Activated CD8-positive, alpha-beta memory T cell treated with anti-CD3 and anti-CD28 coated beads for 1 hour (primary cell): ENCODE measurements at places on chromosomes 2 and 18.

DNA sequence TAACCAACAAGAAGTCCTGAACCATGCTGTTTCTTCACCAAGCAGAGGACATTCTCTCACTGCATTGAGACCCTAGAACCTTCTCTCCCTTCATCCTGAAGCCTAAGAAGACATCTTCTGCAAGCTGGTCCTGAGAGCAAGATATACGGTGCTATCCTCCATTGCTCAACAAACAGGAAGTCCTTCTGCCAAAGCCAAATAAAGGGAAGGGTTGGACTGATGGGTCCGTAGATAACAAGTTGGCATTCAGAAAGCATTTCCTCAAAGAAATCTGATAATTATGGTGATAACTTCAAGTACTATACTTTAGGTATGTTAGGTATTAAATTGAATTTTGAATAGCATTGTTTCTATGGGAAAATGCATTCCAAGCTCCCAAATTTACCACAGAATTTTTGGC is 23.3 kb downstream of the GRB14 start:
- no peak for DNase-seq

GRCh38 chr2:567865-568638 is 109.2 kb downstream of the TMEM18 start:
- DNase-seq = no peak

DNA sequence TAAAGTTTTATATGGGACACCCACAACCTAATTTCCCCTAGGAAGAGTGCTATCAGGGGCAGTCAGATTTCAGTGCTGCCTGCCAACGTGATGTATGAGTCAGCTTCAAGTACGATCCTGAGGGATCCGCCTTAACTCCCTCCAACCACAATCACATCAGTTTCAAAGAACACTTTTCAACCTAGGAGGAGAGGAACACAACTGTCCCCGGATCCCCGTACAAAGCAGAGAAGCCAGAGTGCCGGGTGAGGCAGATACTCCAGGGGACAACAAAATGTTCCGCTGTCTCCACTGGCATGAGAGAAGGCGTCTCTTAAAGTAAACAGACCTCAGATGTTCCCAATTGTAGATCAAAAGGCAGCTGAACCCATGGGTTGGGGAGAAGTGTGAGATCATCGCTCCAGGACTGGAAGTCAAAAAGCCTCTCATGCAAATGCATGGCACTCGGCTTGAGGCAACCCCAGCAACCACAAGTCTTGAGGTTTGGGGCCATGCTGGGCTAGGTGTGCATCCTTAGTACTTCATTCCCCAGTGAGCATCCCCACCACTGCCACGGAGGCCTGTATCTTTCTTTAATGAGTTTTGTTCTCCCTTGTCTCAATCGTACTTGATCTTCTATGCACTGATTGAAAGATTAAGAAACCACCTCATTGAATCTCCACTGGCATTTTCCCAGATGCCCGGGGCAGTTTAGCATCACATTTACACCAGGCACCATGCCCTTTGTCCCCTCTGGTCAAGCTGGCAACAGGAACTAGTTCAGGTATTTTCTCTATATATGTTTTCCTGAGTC is 91.0 kb upstream of the CCBE1 start:
- no peak for DNase-seq

DNA sequence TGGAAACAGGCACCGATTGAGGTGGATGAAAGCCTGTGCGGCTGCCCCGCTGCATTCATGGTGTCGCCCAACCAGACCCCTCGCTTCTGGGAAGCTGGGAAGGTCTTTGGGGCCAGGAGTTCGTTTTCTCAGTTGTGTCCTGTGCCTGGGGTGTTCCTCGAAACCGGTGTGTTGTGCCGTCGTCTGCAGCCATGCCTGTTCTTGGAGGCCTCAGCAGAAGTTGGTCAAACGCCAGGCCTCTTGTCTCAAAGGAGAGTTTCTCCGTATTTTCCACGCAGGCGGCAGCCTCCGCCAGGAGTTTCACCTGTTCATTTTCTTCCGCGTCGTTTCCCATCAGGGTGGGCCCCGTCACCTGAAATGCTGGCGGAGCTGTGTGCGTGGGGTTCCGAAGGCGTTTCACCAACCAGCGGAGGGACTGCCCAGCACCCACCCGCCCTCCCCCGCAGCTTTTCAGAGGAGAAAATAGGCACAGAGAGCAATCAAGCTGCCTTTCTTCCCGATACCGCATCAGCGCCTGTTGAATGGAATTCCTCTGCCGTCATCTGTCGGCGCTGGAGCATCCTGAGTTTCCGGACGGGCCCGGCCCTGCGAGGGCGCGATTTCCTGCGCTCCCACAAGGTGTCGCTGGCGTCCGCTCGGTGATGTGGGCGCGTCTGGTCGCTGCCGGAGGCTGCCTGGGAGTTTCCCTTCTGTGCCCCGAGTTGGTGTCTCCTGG is 17.0 kb upstream of the NFATC1 start:
- peak; percentile 54 for DNase-seq

DNA sequence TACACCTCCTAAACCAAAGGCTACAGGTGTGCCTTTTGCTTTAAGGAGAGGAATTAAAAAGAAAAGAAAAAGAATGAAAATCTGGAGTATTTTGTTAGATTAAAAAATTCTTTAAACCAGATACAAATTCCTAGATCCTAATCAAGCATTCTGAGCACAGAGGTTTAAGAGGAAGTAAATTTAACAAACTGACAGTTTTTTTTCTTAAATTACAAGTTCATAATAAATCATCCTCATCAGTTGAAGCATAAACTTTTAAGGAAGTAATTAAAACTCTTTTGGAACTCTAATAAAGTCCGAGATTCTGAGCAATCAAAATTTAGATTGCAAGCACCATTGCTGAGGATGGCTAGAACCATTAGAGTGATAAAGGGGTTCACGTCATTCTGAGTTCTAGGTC is 75.1 kb downstream of the POLE4 start:
- DNase-seq = no peak

DNA sequence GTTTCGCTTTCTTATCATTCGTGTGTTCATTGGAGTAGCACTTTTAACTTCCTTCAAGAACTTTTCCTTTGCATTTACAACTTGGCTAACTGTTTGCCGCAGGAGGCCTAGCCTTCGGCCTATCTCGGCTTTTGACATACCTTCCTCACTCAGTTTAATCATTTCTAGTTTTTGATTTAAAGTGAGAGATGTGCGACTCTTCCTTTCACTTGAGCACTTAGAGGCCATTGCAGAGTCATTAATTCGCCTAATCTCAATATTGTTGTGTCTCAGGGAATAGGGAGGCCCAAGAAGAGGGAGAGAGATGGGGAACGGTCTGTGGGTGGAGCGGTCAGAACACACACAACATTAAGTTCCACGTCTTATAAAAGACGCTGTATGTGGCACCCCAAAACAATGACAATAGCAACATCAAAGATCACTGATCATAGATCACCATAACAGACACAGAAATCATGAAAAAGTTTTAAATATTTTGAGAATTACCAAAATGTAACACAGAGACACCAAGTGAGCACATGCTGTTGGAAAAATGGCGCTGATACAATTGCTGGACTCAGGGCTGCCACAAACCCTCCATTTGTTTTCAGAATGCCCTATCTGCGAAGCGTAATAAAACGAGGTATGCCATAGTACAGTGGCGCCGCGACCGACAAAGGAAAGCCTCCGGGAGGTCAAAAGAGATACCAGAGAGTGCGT is 553 bp downstream of the TIGD1 start:
- DNase-seq = no peak
